ENCODE measurements at places on chromosomes 2 and 18. TPM values are rescaled to one million over a fixed set of nuclear protein-coding genes. Genes with fewer than 3 reads are reported as not detected.

CD8B gene
- 1.1 TPM for total RNA-seq

PFN4 gene
- not detected for total RNA-seq

KCNG2 gene
- not detected for total RNA-seq

SPP2 gene
- not detected for total RNA-seq

ALMS1 gene
- 46.7 TPM for total RNA-seq

NPPC gene
- not detected for total RNA-seq

CFAP65 gene
- total RNA-seq: not detected

GRCh38 chr2:203814661-203815540 lies 52.7 kb upstream of the CTLA4 start:
- DNase-seq: peak; percentile 59

GRCh38 chr2:40957508-40957907 lies 505.6 kb upstream of the SLC8A1 start:
- no peak for DNase-seq

DNA sequence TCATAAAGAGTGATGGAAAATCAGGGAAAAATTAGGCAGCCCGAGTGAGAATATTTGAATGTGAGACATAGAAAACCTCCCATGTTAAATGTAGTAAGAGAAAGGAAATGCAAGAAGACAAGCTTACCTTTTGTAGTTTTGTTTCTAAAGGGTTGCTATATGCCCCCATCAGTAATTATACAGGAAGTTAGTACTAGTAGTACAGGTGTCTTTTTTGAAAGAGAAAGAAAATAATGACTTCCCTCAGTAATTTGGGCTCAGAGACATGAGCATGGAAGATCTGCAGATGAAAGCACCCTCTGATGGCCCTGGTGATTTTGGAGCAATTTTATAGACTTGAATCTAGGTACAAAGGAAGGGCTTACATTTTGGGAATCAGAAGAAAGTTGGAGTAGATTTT lies 80.8 kb downstream of the RHBDD1 start:
- DNase-seq: no peak

- DNase-seq: no peak
These were observed 142.0 kb downstream of the PRKCE start for GRCh38 chr2:45793305-45793962.

DNA sequence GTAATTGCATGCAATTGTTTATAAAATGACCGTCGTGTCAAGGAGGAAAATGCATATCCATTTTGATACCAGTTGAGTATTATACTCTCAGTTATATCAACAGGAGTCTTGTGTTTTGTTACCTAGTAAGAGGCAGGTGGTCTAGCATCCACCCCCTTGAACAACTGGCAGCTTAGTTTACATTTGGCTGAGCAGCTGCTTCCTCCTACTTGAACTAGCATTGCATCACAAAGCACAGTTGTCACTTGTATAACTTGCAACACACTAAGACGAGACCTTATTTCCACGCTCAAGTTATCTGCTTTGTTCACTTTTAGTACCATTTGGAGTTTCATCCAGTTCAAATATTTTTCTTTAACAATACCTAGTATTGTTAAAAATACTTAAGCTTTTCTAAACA lies 75.4 kb upstream of the UBE2E3 start:
- DNase-seq: no peak

DNA sequence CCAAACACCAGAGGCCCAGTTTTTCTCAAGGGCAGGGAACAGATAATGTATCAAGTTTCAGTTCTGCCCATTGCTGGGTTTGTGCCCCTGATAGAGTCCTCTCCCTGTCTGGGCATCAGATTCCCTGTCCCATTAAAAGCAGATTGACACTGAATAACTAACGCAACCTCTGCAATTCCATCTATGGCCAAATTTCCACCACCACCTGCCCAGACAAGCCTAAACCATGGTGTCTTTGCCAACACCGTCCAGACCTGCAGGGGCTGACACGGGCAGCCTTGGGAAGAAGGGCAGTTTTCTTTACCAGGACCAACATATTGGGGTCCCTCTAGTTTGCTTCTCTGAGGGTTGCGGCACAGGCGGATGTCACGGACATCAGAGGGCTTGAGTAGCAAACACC lies 26.4 kb upstream of the PAX8 start:
- DNase-seq: no peak

DNA sequence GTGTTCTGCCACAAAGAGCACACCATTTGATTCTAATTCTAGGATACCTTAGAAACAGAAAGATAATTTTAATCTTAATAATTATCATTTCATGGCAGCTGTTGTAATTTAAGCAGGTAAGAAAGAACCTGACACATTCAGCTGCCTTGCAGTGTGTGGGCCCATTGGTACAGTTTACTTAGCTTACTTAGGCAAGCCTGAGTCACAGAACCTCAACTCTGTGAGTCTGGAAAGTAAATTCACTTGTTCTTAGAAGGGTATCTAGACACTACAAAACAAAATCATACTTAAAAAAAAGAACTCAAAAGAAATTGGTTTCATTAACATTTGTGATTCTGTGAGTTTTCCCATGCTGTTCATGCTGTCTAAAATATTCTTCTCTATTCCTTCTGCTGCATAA lies 956.3 kb upstream of the SLC39A10 start:
- no peak for DNase-seq

DNA sequence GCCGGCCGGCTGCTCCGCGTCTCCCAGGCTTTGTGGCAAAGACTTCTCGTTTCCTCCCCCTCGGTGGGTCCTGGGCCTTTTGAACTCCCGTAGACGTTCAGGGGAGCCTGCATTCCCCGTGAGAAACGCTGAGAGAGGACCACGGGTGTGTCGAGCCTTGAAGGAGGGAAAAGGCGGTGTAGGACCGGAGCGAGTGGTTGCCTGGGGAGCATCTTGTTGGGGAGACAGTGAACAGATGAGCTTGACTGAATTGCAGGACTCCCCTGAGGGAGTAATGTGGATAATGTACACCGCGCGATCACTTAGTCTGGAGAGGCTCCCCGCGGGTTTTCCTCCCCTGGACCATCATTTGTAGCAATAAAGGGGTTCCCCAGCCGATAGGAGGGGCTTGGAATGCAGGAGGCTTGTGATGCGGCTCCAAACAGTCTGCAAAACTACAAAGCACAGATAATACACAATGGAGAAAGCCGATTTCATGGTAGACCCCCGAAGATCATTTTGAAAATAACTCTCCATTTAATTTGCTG lies 769 bp downstream of the ALMS1 start:
- no peak for DNase-seq

DNA sequence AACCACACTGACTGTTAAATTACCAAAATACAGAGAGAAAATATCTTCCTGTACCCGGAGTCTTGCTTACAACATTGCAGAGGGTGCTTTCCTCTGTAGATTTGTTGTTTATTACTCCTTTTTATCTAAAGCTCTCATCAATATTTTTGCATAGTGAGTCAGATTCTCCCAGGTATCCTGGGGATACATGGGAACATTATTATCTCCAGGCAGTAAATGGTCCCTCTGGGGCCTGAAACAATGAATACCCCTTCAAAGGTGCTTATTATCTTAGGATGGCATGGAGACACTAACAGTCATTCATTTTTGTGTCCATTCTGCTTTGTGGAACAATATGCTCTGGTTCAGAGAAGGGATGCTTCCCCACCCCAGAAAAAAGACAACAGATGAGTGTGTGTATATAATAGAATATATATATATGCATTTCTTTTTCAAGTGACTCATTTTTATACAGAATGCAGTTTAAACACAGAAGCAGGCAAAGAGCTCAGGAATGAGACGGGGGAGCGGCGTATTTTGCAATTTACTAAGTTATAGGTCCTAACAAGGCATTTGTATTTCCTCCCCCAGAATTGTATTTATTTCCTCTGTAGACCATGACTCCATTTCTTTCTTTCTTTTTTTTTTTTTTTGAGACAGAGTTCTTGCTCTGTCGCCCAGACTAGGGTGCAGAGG lies 424.8 kb upstream of the ZEB2 start:
- DNase-seq: no peak

DNA sequence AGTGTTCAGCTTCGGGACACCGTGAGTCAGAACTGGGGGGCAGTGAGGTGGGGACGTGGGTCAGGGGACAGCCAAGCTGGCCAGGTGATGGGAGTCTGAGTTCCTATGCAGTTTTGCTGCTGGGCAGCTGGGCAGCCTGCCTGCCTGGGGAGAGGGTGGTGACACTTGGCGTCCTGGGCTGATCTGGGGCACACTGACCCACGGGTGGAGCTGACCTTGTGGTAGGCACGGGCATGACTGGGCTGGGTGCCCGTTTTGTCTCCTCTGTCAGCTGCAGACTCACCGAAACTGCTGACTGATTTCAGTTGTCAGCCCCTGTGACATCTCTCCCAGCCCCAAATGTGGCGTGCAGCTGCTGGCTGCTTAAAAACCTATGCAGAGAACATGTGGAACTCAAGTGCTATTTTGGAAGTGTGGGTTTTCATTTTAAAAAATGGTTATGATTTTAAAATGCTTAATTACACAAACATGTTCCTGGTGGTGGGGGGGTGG lies 32.6 kb upstream of the E2F6 start:
- no peak for DNase-seq

DNA sequence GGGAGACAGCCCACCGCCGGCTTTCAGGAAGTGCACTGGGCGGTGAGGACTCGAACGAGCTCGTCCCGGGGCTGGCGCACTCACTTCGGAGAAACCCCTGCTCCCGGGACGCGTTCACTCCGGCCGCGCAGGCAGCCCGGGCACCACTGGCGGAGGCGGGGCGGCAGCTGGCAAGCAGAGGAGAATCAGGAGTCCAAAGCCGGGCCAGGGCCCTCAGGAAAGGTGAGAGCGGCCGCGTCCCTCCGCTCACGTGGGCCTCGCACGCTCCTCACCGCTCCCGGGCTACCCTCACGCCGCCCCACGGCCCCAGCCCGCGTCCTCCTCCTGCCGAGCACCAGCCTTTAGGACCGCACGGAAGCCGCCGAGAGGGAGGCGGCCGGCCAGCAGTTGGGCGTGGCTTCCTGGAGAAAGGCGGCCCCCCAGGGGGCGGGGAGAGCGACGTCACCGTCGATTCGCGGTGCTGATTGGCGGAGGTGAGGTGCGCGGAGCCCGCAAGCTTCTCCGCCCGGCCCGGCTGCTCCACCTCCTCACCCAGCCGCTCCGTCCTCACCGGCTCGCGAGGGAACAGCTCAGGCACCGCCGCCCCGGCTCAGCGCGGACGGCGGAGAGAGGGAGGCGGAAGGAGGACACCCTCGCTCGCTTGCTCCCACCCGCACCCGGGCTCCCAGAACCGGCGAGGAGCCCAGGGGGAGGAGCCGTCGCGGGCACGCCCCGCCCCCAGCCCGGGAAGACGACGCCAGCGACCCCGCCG lies at the start of gene ZCCHC2:
ZCCHC2 (plus strand) TSS at position 522 of the 751 bp plus-strand sequence. CDS start 400 bp downstream, outside the sequence.
- peak; percentile 100 for DNase-seq

DNA sequence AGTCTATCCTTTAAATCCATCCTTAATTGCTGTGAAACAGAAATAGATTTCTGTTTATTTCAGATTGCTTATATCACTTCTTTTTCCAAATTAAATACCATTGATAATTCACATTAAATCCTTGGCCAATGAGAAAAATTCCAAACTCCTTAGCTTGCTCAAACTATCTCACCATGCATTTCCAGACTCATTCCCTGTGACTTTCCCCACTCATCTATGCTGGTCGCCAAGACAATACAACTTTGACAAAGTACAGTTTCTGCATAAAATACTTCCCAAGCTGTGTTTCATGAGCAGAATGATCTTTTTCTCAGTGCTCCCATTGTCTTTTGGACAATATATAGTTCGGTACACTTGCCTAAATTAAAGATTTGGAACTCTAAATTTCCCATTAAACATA lies 575.6 kb downstream of the CPS1 start:
- DNase-seq: no peak

DNA sequence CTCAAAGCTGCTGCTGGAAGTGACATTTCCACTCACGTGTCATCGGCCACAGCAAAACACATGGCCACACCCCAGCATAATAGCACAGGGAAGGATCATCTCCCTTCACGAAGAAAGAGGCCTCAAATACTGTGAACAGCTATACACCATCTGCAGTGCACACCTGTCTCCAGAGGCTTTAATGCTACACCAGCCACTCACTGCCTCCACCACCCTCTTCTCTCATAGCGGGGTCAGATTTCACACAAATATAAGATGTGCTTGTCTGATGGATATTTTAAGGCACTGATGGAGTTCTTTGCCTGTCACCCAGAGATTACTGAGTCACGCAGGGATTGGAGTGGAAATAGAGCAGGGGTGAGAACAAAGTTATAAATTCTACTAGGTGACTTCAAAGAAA lies 374.0 kb downstream of the ZNF516 start:
- DNase-seq: no peak

GRCh38 chr2:124798551-124798950 lies 773.5 kb downstream of the CNTNAP5 start:
- no peak for DNase-seq

- no peak for DNase-seq
These were observed 659 bp downstream of the FAM210A start for GRCh38 chr18:13725566-13726231.

GRCh38 chr2:124810132-124810531 lies 785.0 kb downstream of the CNTNAP5 start:
- DNase-seq: no peak

GRCh38 chr18:35289293-35289692 lies 736 bp downstream of the ZSCAN30 start:
- DNase-seq: no peak

DNA sequence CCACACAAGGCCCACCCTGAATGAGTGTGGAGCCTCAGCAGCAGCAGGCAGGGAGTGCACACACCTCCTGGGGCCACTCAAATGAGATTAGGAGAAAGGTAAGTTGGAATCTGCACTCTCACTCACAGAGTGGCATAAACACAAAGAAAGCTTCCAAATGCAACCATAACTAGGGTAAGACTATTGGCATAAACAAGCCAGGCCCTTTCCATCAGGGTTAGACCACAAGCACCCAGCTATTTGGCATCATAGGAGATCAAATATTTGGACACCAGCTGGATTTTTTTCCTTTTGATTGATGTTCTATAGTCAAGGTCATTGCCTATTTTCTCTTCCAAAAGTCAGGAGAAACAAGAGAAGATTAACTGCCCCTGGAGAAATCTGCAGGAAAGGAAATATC lies 471.5 kb downstream of the TXNL1 start:
- no peak for DNase-seq

DNA sequence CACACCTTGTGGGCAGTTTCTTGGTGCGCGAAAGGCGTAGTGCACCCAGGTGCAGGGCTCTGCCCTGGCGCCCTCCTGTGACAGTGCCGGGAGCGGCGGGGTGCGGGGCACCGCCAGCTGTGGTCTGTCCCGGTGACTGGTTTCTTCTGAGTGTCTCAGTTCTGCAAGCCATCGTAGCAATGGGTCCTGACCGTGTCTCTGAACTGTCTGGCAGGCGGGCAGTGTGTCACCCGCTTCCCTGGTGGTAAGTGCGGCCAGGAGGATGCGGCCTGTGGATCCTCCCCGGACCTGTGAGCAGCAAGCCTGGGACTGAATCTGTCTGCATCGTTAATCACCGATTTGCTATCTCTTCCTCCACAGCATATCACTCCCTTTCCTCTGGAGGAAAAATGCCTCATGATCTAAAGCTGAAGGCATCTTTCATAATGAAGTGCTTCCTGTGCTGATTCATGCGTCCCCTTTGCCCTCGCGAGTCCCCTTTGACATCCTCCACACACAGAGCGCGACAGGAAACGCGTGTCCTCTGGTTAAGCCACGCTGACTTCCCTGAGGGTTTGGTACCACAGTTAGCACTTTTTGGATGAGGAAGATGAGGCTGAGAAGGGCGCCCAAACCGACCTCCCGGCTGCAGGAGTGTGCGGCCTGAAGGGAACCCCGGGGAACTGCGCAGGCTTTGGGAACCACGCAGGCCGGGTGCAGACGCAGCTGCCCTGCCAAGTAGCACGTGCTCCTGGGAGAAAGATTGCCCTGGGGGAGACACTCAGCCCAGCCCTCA lies 416.0 kb upstream of the HS6ST1 start:
- DNase-seq: no peak

All from naive thymus-derived CD4-positive, alpha-beta T cell (primary cell).